ENCODE measurements at places on chromosomes 12 and 14. TPM values are rescaled to one million over a fixed set of nuclear protein-coding genes. Genes with fewer than 3 reads are reported as not detected.

The ENDOU gene
- 0.58 TPM for total RNA-seq

The OR9K2 gene
- total RNA-seq = not detected

The KLRG1 gene
- 1.9 TPM for total RNA-seq

The CFAP251 gene
- total RNA-seq = 5.5 TPM

The MIPOL1 gene
- 15.0 TPM for total RNA-seq

The TBX3 gene
- total RNA-seq = 1.4 TPM

The RPGRIP1 gene
- total RNA-seq = 0.86 TPM

The MUCL1 gene
- not detected for total RNA-seq

The NFE2 gene
- total RNA-seq = not detected

The SCARB1 gene
- 61.5 TPM for total RNA-seq

The KRT85 gene
- total RNA-seq = not detected

The CLEC4D gene
- not detected for total RNA-seq

The GLI1 gene
- total RNA-seq = 22.6 TPM

The KRT72 gene
- not detected for total RNA-seq

The CLEC4E gene
- total RNA-seq = not detected

The CLEC9A gene
- not detected for total RNA-seq

The SYCP3 gene
- 0.26 TPM for total RNA-seq

The MMP17 gene
- 14.9 TPM for total RNA-seq

The DICER1 gene
- 62.6 TPM for total RNA-seq

The RNF212B gene
- total RNA-seq = not detected

The CCDC175 gene
- total RNA-seq = not detected

The ADAM20 gene
- total RNA-seq = 0.48 TPM

The PMEL gene
- total RNA-seq = 1.2 TPM

The TMEM120B gene
- total RNA-seq = 21.3 TPM

The CBLN3 gene
- 0.80 TPM for total RNA-seq

The RNASE4 gene
- total RNA-seq = 1.8 TPM

The HOXC9 gene
- 22.3 TPM for total RNA-seq

The AJUBA gene
- total RNA-seq = 43.6 TPM

The FBRSL1 gene
- total RNA-seq = 111 TPM

The DNAJC22 gene
- total RNA-seq = 1.9 TPM

The KRT82 gene
- total RNA-seq = not detected

The KRT77 gene
- not detected for total RNA-seq

The TPPP2 gene
- not detected for total RNA-seq

The LRRC10 gene
- total RNA-seq = not detected

Data from A673 (cell line).